CD4-positive, CD25-positive, alpha-beta regulatory T cell (primary cell): ENCODE measurements at places on chromosomes 16 and 17. TPM values are rescaled to one million over a fixed set of nuclear protein-coding genes. Genes with fewer than 3 reads are reported as not detected.

DNA sequence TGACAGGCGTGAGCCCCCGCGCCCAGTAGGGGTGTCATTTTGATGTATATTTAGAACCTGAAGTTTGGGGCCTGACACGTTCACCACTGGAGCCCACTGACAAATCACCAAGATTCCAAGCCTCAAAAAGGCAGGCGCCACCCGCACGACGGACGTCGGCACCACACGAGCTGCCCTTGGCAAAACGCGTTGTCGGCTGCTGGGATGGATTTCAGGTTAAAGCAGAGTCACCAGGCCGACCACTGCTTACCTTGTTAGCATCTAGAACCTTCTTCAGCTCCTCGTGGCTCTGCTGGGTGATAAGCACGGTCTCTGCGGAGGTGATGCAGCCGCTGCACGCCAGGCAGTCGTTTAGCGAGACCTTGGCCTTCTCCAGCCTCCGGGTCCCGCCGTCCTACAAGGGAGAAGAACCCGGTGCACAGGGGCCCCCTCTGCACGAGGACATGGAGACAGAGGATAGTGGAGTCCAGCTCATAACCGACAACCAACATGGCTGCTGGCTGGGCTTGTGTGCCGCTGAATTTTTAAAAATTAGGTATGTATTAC lies 3.8 kb downstream of the CIAO3 start:
- H3K4me1 ChIP-seq = peaks cover 16% of the 10 kb centered on the region
- H3K36me3 ChIP-seq = peaks cover 20% of the 10 kb centered on the region
- H3K27ac ChIP-seq = no peak overlapping the region
- H3K4me3 ChIP-seq = no peak overlapping the region

The FNDC8 gene
- total RNA-seq = not detected

DNA sequence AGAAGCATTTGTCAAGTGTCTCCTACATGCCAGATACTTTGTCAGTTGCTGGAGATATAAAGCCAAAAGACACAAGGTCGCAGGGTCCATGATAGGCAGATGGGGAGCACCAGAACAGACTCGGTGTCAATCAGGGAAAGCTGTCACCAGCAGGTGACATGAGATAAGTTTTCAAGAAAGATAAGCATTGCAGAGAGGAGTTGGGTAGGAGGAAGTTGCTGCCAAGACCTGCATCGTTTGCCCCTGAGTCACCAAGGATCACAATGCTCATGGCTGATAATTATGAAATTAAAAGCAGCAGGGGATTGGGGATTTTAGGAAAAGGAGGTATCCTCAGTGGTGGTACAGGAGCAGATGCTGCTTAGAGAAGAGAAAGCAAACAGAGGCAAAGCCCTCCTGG lies 551.1 kb upstream of the CDH11 start:
- no peaks in the 10 kb centered on the region for H3K4me1 ChIP-seq
- H3K27ac ChIP-seq = no peak overlapping the region
- DNase-seq = no peak
- H3K36me3 ChIP-seq = no peaks in the 10 kb centered on the region
- H3K4me3 ChIP-seq = no peak overlapping the region

The ASIC2 gene
- total RNA-seq = not detected

- H3K27me3 ChIP-seq = no peaks in the 10 kb centered on the region
- DNase-seq = peak; percentile 61
- H3K4me3 ChIP-seq = no peak overlapping the region
- H3K4me1 ChIP-seq = peaks cover 54% of the 10 kb centered on the region
- H3K36me3 ChIP-seq = no peaks in the 10 kb centered on the region
Measured at GRCh38 chr17:77846531-77847085, 111.9 kb upstream of the TNRC6C start.

DNA sequence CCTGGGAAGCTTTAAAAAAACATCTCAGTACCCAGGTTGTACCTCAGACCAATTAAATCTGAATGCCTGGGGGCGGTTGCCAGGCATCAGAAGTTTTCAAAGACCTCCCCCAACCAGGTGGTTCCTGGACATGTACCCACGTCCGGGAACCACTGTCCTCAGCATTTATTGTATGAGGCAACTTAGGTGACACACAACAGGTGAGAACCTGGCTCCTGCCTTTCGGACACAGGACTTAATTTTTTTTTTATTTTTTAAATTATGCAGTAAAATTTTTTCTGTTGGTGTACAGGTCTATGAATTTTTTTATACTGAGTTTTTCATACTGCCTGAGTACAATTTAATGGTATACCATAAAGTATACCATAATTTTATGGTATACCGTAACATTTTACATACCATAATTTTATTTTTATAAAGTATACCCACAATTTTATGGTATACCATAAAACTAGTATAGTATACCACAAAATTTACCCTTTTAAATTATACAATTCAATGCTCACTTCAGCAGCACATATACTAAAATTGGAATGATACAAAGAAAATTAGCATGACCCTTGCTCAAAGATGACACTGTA lies 38.7 kb upstream of the DHX8 start:
- DNase-seq = no peak
- H3K27me3 ChIP-seq = peaks cover 11% of the 10 kb centered on the region
- no peaks in the 10 kb centered on the region for H3K36me3 ChIP-seq
- H3K27ac ChIP-seq = no peak overlapping the region
- no peak overlapping the region for H3K4me3 ChIP-seq
- no peaks in the 10 kb centered on the region for H3K4me1 ChIP-seq

The ACAP1 gene
- 723 TPM for total RNA-seq

- peak overlapping the region; percentile 75 for H3K27ac ChIP-seq
- peaks cover 15% of the 10 kb centered on the region for H3K36me3 ChIP-seq
- H3K4me1 ChIP-seq = peaks cover 24% of the 10 kb centered on the region
- no peak for DNase-seq
Measured at GRCh38 chr16:1351215-1351581, 480 bp downstream of the TSR3 start.

The USB1 gene
- total RNA-seq = 35.7 TPM

- no peak overlapping the region for H3K4me3 ChIP-seq
- no peaks in the 10 kb centered on the region for H3K27me3 ChIP-seq
- H3K4me1 ChIP-seq = no peaks in the 10 kb centered on the region
- H3K36me3 ChIP-seq = no peaks in the 10 kb centered on the region
Measured at GRCh38 chr17:64332502-64332901, 58.2 kb downstream of the PECAM1 start.

The CYBA gene
- total RNA-seq = 351 TPM

- peaks cover 16% of the 10 kb centered on the region for H3K36me3 ChIP-seq
- H3K4me3 ChIP-seq = no peak overlapping the region
- DNase-seq = no peak
- H3K4me1 ChIP-seq = peaks cover 15% of the 10 kb centered on the region
- H3K27ac ChIP-seq = no peak overlapping the region
Measured at GRCh38 chr17:4267402-4267801, 3.6 kb upstream of the ANKFY1 start.

The ITGAL gene
- 393 TPM for total RNA-seq

The SLC5A11 gene
- total RNA-seq = not detected

DNA sequence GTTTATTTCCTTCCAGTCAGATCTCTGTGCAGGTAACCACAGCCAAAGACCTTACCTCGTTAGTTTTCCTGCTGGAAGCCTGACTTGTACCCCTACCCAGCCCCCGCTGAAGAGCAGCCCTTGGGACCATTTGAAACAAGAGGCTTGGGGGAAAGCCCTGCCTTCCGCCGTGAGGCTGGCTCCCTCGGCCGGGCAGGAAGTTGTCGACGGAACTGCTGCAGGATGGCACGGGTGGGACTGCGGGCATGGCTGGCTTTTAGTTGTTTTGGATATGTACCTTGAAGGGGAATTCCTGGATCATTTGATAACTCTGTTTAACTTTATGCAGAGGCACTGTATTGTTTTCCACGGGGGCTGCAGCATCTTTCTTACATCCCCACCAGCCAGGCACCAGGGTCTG lies 49.0 kb upstream of the ENDOV start:
- H3K27me3 ChIP-seq = no peaks in the 10 kb centered on the region
- H3K27ac ChIP-seq = no peak overlapping the region
- no peak for DNase-seq
- H3K4me3 ChIP-seq = no peak overlapping the region
- peaks cover 94% of the 10 kb centered on the region for H3K36me3 ChIP-seq
- H3K4me1 ChIP-seq = no peaks in the 10 kb centered on the region

DNA sequence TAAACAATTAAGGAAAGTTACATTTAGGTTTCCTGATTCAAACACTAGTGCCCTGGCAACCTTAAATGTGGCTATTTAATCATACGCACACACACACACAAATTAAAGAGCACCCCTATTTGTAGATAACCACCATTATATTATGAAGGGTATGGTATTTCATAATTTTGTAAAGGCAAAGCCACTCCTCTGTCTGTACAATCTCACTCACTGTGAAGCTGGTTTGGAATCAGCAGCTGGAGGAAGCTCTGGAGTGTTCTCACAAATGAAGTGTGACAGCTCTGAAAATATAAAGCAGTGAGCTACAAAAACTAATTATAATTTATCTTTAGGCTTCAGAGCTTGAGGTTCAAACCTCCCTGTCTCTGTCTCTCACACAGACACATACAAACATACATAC lies 57.9 kb upstream of the KCNJ16 start:
- no peak for DNase-seq
- H3K27ac ChIP-seq = no peak overlapping the region
- no peaks in the 10 kb centered on the region for H3K27me3 ChIP-seq
- no peaks in the 10 kb centered on the region for H3K36me3 ChIP-seq

The CHCT1 gene
- not detected for total RNA-seq

DNA sequence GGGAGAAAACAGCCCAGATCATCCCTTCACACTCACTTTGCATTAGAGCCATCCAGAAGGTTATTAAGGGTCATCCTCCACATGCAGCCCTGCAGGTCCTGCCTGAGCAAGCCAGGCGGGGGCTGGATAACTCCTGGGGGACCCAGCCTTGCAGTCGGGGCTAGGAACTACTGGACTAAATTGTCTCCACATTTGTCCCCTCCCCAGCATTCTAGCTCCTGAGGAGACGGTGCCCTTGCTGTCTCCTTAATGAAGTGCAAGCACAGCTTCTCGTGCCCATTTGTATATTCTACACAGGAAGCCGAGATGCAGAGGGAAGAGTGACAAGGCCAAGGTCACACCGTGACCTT lies 185.2 kb downstream of the C16orf95 start:
- no peaks in the 10 kb centered on the region for H3K27me3 ChIP-seq
- no peak for DNase-seq
- H3K4me3 ChIP-seq = no peak overlapping the region

- peak; percentile 73 for DNase-seq
- H3K27ac ChIP-seq = no peak overlapping the region
- no peaks in the 10 kb centered on the region for H3K36me3 ChIP-seq
- peaks cover 43% of the 10 kb centered on the region for H3K4me1 ChIP-seq
- H3K27me3 ChIP-seq = no peaks in the 10 kb centered on the region
- no peak overlapping the region for H3K4me3 ChIP-seq
Measured at GRCh38 chr17:16991349-16992009, 19.6 kb upstream of the TNFRSF13B start.

The EXOC7 gene
- total RNA-seq = 105 TPM

- no peak overlapping the region for H3K27ac ChIP-seq
- H3K27me3 ChIP-seq = no peaks in the 10 kb centered on the region
- H3K36me3 ChIP-seq = no peaks in the 10 kb centered on the region
- peaks cover 37% of the 10 kb centered on the region for H3K4me1 ChIP-seq
- no peak overlapping the region for H3K4me3 ChIP-seq
- no peak for DNase-seq
Measured at GRCh38 chr17:47716375-47716774, 16.7 kb upstream of the TBX21 start.

DNA sequence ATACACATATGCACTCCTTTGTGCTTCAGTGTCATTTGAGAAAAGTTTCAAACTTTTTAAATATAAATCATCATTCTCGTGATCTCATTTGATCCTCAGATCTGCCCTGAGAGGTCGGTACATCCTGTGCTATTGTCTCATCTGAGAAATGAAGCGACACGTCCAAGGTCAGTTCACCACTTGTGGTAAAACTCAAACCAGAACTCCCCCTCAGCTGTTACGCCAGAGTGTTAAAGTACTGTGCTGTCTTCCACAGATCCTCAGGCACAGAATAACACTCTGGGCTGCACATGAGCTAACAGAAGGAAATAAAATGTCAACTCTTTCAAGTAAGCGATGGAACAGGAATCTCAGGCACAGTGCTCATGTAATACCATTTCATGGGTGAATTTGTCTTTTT lies 31.4 kb downstream of the ANKFN1 start:
- H3K36me3 ChIP-seq = no peaks in the 10 kb centered on the region
- H3K4me3 ChIP-seq = no peak overlapping the region
- no peak for DNase-seq
- no peak overlapping the region for H3K27ac ChIP-seq

GRCh38 chr16:17544785-17545184 lies 74.0 kb upstream of the XYLT1 start:
- DNase-seq = peak; percentile 5
- H3K4me3 ChIP-seq = no peak overlapping the region
- H3K27me3 ChIP-seq = no peaks in the 10 kb centered on the region

DNA sequence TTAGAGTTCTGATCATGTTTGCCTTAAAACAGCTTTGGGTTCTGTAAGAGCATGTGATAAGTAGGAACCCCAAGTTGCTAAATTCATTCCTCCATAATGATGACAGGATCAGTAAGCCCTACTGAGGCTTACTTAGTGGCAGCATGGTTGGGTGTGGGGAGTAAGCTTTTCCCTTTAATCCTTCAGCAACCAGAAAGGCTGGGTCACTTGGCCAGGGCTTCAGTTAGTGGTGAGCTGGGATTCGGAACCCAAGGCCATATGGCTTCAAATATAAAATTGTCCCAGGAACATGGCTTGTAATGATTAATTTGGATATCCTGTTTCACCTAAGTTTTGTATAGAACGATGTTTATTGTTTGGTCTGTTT lies 850 bp downstream of the GINS3 start:
- H3K36me3 ChIP-seq = no peaks in the 10 kb centered on the region
- DNase-seq = no peak
- H3K27me3 ChIP-seq = peaks cover 10% of the 10 kb centered on the region
- H3K4me1 ChIP-seq = peaks cover 6% of the 10 kb centered on the region
- H3K27ac ChIP-seq = peak overlapping the region; percentile 76
- peak overlapping the region; percentile 86 for H3K4me3 ChIP-seq

DNA sequence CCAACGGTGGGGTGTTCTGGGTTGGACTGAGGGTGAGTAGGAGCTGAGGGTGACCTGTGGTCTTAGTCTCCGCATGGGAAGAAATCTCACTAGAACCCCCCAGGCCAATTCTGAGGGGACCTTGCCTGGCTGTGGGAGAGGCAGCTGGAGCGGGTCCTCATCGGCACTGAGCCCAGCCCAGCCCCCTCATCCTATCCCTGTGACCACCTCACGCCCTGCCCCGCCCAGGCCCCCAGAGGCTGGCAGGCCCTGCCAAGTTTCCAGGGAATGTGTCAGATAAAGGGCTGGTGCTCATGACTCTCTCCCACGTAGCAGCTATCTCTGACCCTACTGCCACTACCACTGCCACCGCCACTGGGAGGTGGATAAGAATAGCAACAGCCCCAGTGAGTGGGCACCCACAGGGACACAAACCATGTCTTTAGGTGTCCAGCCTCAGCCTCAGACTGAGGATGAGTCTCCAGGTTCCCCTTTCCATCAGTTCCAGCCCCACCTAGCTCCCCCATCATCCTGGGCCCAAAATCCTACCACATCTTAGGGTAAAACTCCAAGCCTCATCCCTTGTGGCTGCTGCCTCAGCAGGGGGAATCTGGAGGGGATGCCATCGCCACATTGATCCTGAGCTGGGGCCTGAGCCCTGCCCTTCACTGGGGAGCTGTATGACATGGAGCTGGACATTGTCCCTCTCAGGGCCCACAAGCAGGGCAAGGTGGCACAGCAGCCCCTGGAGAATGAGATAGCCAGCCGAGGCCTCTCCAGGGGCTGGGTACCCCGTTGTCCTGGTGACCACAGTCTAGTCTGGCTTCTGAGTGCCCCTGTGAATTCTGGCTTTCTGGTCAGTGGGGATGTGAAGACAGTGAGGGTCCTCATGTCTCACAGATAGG lies 14.9 kb downstream of the CDH16 start:
- H3K4me3 ChIP-seq = no peak overlapping the region
- no peaks in the 10 kb centered on the region for H3K27me3 ChIP-seq
- no peaks in the 10 kb centered on the region for H3K4me1 ChIP-seq
